ENCODE measurements at places on chromosomes 2 and 18.
A peak's percentile ranks its signal among the peaks of the same experiment; 100 is the strongest.

GRCh38 chr2:197216361-197216979, 94.1 kb downstream of the ANKRD44 start:
- DNase-seq: no peak

- no peak for DNase-seq
Measured at GRCh38 chr2:231223458-231223976, 25.1 kb downstream of the ARMC9 start.

DNA sequence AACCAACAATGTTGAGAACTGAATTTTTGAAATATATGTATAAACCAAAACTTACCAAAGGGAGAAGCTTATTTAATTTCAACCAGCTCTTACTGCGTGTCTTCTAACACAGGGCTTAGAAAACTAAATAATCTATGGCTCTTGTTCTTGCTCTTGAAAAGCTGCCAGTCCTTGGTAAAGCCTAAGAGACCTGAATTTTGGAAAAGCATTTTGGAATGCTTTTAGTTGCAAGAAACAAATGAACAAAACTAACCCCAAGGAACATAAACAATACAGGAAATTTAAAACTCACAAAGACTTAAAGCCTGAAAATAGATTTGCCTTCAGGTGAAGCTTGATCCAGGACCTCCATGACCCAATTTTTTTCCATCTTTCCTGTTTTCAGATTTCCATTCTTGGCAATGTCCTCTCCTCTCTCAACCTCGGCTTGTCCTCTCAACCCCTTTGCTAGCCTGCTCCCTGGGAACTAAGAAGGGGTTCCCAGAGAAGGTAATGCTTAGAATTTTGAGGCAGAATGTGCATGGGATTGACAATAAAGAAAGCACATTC, 169.8 kb upstream of the NCK2 start:
- DNase-seq: no peak

GRCh38 chr2:119283873-119284331, 60.3 kb downstream of the STEAP3 start:
- peak; percentile 73 for DNase-seq

GRCh38 chr18:79747156-79747845, 50.4 kb upstream of the KCNG2 start:
- peak; percentile 34 for DNase-seq

DNA sequence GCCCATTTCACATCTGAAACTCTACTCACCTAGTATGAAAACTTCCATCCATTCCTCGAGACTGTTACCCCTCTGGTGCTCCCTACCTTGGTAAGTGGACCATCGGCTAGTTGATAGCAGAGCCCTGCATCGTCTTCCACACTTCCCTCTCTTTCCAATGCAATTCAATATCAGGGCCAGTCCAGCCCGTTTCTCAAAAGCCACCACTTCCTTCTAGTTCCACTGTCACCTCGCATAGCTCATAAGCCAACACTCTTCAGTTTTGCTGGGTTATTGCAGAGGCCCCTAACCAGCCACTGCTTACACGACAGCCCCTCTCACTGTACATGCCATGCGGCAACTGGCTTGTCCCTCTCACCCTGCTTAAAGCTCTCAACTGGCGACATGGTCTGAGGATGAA, 10.2 kb upstream of the ZNF407 start:
- DNase-seq: no peak

DNA sequence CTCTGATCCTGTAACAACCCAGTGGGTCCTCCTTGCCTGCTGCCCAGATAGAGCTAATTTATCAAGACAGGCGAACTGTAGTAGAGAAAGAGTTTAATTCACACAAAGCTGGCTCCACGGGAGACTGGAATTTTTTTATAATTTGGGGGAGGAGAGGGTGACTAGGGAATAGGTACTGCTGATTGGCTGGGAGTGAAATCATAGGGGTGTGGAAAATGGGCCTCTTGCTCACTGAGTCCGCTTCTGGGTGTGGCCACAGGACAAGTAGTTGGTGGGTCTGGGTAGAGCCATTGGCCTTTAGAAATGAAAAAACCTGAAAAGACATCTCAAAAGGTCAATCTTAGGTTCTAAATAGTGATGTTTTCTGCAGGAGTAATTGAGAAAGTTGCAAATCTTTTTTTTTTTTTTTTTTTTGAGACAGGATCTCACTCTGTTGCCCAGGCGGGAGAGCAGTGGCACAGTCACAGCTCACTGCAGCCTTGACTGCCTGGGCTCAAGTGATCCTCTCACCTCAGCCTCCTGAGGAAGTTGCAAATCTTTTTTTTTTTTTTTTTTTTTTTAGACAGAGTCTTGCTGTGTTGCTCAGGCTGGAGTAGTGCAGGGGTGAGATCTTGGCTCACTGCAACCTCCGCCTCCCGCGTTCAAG, 14.4 kb upstream of the UGGT1 start:
- no peak for DNase-seq

DNA sequence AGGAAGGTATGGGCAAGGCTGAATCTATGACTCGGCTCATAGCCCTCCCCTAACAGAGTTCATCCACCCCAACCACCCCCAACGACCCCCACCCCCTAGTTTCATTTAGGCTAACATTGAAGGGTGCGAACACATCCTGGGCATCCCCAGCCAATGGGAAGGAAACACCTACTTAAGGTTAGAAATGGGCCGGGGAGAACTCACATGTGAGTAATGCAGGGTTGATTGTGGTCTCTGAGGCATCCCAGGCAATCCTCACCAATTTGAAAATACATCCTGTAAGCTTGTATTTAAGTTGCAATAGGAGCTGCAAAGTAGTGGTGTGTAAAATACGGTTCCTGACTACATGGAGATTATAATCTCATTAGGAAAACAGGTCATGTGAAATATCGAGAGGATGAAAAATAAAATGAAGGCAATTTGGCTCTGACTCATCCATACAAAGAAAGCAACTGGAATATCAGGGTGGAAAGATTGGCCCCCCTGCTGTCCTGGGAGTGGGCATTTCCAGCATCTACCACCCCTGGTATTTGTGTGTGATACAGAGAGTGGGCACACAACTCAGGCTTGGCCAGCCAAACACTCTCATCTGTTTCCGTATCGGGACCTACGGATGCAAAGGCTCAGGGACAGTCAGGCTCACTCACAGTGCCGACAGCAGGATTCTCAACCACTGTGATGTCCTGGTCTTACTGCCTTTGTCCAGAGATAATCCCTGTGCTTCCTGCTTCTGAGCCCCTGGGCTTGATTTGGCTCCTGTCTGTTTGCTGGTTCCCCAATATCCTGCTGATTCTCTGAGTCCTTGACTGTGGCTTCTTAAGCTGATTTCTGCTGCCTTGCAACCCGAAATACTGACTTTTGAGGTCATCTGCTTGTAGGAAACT, 90.0 kb upstream of the NCKAP5 start:
- DNase-seq: no peak

DNA sequence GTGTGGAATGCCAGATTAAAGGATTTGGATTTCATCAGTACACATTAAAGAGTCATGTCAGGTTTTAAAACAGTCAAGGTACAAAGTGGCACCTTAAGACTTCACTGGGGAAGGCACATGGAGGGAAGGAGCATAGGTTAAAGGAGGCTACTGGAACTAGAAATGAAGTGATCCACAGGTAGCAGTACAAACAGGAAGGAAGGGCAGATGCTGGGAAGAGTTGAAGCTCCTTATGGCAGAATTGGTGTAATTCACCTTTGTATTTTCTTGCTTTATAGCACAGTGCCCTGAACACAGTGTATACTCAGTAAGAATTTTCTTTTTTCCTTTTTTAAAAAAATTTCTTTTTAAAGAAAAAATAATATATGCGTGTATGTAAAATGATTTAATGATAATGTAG, 177.1 kb downstream of the BABAM2 start:
- DNase-seq: no peak

DNA sequence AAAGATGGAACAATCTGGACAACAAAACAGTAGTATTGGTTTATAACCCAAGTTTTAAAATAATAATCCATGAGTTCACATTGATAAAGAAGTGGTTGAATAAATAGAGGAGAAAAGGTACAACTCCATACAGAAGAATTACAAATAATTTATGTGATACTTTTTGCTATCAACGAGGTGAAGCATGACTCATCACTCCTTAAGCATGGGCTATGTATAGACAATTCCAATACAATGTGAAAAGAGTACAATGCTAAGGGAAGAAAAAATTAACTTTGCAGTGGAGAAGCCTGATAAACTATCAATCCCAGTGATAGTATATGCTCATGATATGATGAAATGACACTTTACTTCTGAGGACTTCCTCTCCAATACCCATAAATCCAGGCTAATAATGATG, 312.9 kb downstream of the GULP1 start:
- DNase-seq: no peak

DNA sequence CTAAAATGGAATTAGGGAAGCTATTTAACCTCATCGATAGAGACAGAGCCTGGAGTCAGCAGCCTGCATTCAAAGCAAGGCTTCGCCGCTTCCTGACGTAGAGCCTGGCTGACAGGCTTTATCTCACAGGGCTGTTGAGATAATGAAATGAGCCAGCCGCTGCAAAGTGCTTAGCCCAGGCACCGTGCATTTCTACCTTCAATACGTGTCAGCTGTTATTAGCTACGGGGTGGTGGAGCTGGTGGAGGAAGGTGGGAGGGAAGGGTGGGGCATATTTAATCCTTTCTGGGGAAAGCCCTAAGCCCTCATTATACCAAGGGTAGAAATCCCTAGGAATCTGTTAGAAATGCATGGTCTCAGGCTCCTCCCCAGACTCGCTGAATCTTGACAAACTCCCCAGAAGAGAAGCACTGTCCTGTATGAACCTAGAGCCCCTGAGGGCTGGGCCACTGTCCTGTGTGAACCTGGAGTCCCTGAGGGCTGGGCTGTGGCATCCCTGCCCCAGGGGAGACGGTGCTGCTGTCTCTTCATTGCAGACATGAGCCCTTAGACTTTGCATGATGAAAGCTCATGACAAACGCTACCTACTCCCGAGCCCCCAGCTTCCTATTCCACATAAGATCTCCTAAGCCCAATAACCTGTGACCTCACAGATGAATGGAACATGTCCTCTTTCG, 72.4 kb downstream of the ALPK2 start:
- no peak for DNase-seq

DNA sequence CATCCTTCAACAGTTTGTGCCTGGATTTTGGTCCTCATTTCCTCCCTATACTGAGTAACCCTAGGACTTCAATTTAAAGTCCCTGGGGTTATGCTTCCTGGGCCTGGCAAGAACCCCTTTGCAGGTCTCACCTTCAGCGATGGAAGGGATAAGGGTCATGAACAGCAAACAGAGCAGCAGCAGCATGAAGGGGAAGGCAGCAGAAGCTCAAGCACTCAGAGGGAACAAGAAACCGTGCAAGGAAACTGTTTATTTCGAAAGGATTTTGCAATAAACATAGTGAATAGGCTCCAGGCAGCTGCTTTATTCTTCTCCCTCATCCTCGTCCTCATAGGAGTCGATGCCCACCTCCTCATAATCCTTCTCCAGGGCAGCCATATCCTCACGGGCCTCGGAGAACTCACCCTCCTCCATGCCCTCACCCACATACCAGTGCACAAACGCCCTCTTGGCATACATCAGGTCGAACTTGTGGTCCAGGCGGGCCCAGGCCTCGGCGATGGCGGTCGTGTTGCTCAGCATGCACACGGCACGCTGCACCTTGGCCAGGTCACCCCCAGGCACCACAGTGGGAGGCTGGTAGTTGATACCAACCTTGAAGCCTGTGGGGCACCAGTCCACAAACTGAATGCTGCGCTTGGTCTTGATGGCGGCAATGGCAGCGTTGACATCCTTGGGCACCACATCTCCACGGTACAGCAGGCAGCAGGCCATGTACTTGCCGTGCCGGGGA, 2.8 kb upstream of the TUBA4B start:
- DNase-seq: no peak

GRCh38 chr2:133841900-133842299, 273.6 kb upstream of the NCKAP5 start:
- no peak for DNase-seq

DNA sequence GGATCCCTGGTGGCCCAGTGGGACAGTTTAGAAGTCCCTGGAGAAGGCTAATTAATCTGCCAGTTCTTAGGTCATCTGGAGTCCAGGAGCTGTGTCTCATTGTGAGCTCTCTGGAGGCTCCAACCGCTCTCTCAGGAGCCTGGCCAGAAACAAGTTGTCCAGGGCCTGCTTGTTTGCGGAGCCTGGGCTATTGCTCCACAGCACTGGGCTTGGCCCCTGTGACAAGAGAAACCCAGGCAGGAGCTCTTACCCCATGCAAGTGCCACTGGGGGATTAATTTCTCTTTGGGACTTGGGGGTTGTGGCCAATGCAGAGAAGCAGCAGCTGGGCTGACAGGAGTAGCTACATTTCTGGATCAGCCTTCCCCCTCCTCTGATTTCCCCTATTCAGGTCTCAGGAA, 24.5 kb upstream of the TNP1 start:
- DNase-seq: no peak

- no peak for DNase-seq
Measured at GRCh38 chr2:34738691-34739090, 1139.6 kb upstream of the FAM98A start.

DNA sequence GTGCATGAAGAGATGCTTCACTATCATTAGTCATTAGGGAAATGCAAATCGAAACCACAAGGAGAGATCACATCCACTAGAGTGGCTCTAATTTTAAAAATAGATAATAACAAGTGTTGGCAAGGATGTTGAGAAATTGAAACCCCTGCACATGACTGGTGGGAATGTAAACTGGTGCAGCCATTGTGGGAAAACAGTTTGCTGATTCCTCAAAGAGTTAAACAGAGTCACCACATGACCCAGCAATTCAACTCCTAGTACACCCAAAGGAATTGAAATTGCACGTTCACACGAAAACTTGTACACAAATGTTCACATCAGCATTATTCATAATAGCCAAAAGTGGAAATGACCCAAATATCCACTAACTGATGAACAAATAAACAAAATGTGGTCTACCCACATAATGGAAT, 179.5 kb downstream of the BCL2 start:
- no peak for DNase-seq

DNA sequence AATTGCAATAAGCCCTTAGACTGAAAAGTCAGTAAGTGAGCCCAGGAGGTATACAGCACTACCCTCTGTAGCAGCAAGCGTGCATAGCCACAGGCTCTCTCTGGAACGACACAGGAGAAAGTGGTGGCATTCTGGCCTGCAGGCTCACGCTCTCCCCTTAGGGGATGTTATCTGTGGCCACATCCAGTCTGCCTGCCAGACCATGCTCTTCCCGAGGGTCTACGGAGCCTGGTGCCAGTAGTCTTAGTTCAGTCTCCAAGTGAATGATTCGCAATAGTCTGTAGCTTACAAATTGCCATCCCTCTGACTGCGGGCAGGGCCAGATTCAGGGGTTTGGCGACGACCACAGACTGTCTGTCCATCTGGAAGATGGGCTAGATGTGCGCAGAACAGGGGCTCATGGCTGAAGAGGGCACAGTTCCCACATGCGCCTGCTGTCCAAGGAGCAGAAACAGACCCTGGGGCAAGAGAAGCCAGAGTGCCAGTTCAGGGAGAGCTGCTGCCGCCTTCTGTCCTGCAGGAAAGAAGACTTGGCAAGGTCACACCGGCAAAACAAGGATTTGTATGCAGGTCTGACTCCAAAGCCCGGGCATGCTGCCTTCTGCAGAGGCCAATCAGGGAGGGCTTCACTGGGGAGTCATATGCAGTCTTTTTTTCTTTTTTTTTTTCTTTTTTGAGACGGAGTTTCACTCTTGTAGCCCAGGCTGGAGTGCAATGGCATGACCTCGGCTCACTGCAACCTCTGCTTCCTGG, 3.5 kb upstream of the KLF11 start:
- no peak for DNase-seq
